Stimulated activated CD4-positive, alpha-beta T cell treated with anti-CD3 and anti-CD28 coated beads, Interleukin-15, amount 100 ng/mL, for 1 hour (primary cell): ENCODE measurements at places on chromosomes 7 and 10.
A peak's percentile ranks its signal among the peaks of the same experiment; 100 is the strongest.

GRCh38 chr7:20945451-20945850 lies 158.8 kb upstream of the SP8 start:
- DNase-seq: no peak

GRCh38 chr7:111409714-111410422 lies 152.4 kb downstream of the IMMP2L start:
- no peak for DNase-seq

GRCh38 chr10:7471720-7472367 lies 61.0 kb upstream of the SFMBT2 start:
- no peak for DNase-seq

GRCh38 chr7:136234040-136234439 lies 256.9 kb upstream of the MTPN start:
- no peak for DNase-seq

- no peak for DNase-seq
Measured at GRCh38 chr10:119491966-119492757, 50.4 kb downstream of the RGS10 start.

GRCh38 chr7:159103382-159104187 lies 41.1 kb downstream of the VIPR2 start:
- DNase-seq: no peak

GRCh38 chr7:100476903-100477870 lies 1.8 kb downstream of the TSC22D4 start:
- DNase-seq: peak; percentile 39

DNA sequence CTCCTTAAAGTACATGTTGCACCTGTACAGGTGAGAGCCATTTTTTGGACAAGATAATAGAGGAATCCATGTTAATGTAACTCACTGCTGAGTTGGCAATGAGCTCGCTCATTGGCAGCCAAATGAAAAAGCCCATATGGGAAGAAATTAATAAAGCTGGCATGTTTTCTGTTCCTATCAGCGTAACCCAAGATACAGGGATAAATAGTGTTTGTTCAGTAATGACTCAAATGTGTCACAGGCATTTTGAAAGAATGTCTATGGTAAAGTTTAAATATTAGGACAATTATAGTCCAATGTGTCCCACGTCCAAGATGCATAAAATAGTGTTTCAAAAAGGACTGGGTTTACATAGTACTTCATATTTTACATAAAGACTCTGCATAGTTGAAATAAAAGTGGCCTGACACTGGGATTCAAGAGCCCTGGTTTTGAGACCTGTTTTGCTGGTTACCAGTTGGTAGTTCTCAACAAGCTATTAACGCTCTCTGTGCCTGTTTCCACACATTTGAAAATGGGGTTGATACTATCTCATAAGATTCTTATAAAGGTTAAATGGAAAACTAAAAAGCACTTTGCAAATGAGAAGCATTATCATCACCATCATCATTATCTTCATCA lies 49.1 kb downstream of the MTURN start:
- DNase-seq: no peak
